Spleen (tissue), 13 donors: ENCODE measurements at places on chromosomes 7 and 10. TPM values are rescaled to one million over a fixed set of nuclear protein-coding genes. Genes with fewer than 3 reads are reported as not detected.

DNA sequence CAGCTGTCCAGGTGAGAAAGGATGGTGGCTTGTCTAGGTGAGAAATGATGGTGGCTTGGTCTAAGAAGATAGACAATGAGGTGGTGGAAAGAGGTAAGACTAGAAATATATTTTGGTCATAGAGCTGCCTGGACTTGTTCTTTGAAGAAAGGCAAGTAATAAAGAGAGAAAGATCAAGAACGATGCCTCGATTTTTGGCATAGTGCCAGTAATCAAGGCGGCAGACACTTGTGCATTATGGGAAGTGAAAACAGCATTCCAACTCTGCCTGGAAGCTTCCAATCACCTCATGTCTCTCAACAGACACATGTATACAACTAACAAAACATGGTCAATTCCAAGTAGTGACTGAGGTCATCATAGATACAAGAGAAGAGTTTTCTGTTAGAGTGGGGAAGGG lies 423.8 kb upstream of the NRP1 start:
- H3K27me3 ChIP-seq = no peaks in the 10 kb centered on the region
- DNase-seq = no peak
- H3K36me3 ChIP-seq = no peaks in the 10 kb centered on the region
- H3K4me1 ChIP-seq = no peaks in the 10 kb centered on the region

TSPAN12 gene
- polyA plus RNA-seq = 8.7 TPM

CYP26C1 gene
- 0.04 TPM for polyA plus RNA-seq

GRCh38 chr10:132248455-132249225 lies 59.1 kb downstream of the STK32C start:
- H3K27me3 ChIP-seq = no peaks in the 10 kb centered on the region
- H3K4me1 ChIP-seq = no peaks in the 10 kb centered on the region
- DNase-seq = peak; percentile 90
- H3K36me3 ChIP-seq = no peaks in the 10 kb centered on the region
- H3K4me3 ChIP-seq = no peak overlapping the region
- no peak overlapping the region for H3K27ac ChIP-seq

- no peak overlapping the region for H3K27ac ChIP-seq
- DNase-seq = no peak
- peaks cover 34% of the 10 kb centered on the region for H3K4me1 ChIP-seq
- peaks cover 55% of the 10 kb centered on the region for H3K27me3 ChIP-seq
Measured at GRCh38 chr10:100751211-100751933, 6.0 kb downstream of the PAX2 start.

HKDC1 gene
- polyA plus RNA-seq = 0.26 TPM

DNA sequence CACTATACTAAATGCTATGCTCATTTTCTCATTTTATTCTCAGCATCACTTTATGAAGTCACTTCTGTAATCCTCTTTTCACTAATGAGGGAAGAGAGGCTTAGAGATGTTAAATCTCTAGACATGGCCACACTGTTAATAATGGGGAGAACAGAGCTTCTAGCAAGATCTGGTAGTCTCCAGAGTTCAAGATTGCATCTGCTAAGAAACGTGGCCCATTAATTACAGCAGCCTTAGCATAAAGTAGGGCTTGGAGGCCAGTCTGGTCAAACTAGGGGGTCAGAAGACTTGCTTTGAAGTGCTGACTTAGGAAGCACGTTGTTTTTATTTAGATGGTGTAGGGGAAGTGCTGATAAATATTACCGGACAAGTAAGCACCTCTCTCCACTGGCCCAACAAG lies 29.3 kb downstream of the ARL4A start:
- no peaks in the 10 kb centered on the region for H3K27me3 ChIP-seq
- peaks cover 63% of the 10 kb centered on the region for H3K4me1 ChIP-seq
- H3K27ac ChIP-seq = peak overlapping the region; percentile 74
- no peak overlapping the region for H3K4me3 ChIP-seq
- no peak for DNase-seq
- H3K36me3 ChIP-seq = no peaks in the 10 kb centered on the region

GRCh38 chr10:84267503-84268126 lies 22.8 kb downstream of the RGR start:
- DNase-seq = no peak
- no peaks in the 10 kb centered on the region for H3K36me3 ChIP-seq
- peaks cover 4% of the 10 kb centered on the region for H3K4me1 ChIP-seq
- no peak overlapping the region for H3K4me3 ChIP-seq
- H3K27me3 ChIP-seq = no peaks in the 10 kb centered on the region

GRCh38 chr10:14311206-14311957 lies 19.3 kb downstream of the FRMD4A start:
- H3K4me3 ChIP-seq = no peak overlapping the region
- DNase-seq = no peak
- no peaks in the 10 kb centered on the region for H3K36me3 ChIP-seq
- H3K27ac ChIP-seq = no peak overlapping the region
- no peaks in the 10 kb centered on the region for H3K4me1 ChIP-seq

CHN2 gene
- polyA plus RNA-seq = 4.2 TPM

CAV1 gene
- polyA plus RNA-seq = 28.0 TPM
